ENCODE measurements at places on chromosomes 1 and 21.
A peak's percentile ranks its signal among the peaks of the same experiment; 100 is the strongest.

DNA sequence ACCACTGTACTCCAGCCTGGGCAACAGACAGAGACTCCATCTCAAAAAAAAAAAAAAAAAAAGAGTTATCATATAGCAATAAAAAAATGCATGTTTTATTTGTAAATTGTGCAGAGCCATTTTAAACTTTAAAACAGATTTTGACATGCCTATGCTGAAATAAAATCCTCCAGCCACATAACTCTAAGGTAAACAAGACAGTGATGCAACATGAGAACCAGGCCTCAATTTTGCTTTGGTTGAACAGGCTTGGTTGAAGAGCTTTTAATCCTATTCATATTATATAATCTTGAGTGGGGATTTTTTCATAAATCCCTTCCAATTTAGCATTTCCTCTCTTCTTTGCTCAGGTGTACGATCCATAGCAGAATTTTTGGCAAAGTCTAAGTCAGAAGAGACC, 26.1 kb downstream of the ARMH1 start:
- no peak for DNase-seq

DNA sequence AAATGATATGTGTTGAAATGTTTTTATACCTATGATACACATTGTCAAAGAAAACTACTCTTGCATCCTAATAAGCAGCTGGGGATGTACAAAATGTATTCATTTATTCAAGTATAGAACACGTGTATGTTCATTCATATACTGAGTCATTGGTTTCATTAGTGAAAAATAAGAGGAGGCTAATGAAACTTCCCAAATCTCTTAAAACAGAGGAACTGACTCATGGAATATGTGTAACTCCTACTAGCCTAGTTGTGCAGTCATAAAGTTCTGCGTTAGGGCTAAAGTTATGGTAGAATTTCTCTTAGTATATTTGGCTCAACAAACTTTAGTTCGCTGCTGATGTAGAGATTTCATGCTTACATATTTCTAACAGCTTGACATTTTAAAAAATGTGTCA, 441.6 kb downstream of the NCAM2 start:
- no peak for DNase-seq

GRCh38 chr21:44551340-44551961, at the start of gene KRTAP10-2:
Gene KRTAP10-2, minus strand, starts transcription at chr21:44551505. Its CDS starts 47 bp downstream, at chr21:44551458.
- DNase-seq, result no peak

DNA sequence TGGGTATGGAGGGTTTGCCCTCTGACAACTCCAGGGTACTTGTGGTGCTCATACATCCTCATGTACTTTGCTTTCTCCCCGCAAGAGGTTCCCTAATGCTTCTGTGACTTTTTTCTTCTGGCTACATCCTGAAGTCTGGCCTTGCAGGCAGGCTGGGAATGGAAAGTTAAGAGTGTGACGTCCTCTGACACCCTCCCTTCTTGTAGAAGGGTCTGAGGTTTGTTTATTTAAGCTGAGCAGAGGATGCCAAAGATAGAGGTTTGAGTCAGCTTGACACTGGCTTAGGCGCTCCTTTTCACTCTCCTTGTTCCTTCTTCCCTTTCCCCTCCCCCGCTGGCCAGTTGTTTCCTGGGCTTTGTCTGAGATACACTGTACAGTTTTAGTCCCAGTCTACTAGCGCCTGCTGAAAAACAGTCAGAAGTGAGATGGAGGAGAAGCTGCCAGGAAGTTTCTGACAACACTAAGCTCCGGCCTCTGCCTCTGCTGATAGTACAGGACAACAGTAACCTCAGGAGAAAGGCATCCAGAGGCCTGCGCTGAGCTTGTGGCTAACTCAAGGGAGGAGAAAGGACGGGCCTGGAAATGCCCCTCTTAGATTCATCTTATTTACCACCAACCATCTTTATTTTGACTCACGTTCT, at the start of gene MACF1:
TSS of gene MACF1 (plus strand) at position 255 of the 641 bp plus-strand sequence. CDS start at position 583, 328 bp downstream.
- DNase-seq, result peak; percentile 85

DNA sequence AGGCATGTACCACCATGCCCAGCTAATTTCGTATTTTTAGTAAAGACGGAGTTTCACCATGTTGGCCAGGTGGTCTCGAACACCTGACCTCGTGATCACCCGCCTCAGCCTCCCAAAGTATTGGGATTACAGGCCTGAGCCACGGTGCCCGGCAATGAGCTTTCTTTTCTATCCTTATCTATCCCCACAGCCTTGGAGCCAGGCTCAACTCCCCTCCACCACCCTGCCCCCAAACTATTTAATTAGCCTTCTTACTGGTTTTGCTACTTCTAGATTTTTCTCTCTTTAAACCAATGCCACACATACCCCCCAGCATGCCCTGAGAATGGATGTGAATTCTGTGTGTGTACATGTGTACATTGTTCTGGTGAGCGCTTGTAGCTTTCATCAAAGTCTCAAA, 5.7 kb upstream of the VANGL2 start:
- no peak for DNase-seq

- DNase-seq, result no peak
Observed at GRCh38 chr21:41966872-41967621, 13.2 kb upstream of the C2CD2 start.

DNA sequence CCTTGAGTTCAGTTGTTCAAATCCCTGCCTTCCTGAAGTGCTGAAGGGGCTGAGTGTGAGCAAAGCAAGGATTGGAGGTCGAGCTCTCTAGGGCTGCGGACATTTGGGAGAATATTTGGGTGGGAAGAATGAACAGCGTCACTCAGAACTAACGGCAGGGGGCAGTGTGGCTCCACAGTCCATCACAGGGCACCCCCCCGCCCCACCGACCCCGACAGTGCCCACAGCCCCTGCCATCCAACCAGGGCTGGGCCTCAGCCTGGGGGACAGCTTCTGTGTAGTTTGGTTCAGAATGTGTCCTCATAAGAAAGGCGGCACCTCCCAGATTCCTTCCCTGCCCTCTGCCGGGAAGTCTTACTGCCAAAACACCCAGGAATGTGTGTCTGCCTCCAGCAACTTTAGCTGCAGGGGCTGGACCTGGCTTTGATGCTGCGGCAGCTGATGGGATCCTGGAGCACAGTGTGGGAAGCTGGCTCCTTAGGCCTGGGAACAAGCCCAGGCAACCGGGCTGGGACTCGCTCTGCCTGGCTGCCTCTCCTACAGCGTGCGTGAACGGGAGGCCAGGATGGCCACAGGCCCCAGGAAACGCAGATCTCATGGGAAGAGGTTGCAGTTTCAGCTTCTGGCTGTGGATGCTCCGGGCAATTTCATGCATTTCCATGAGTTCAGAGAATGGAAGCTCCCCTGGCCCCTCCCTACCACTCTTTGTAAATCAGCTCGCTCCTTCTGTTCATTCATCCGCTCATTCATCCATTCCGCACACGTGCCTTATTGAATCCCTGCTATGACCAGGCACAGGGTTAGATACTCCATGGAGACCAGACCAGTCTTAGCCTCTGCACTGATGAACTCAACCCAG, 104.9 kb upstream of the TMPRSS2 start:
- peak; percentile 99 for DNase-seq

DNA sequence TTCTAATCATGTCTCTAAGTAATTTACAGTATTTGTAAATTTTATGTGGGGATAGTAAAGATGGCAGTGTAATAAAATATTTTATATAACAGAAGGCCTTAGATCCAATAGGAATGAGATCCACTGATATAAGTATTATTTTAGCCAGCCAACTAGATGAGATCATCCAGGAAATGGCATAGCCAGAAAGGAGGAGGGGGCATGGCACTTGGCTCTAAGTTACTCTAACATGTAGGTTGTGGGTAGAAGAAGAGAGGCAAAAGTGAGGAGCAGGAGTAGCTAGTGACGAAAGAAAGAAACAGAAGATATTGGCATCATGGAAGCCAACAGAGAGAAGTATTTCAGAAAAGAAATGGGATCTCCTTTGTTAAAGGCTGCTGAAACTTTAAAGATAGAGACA, 426.1 kb downstream of the PTPRC start:
- no peak for DNase-seq

GRCh38 chr1:204438628-204439027, 27.0 kb upstream of the PPP1R15B start:
- DNase-seq, result peak; percentile 97

DNA sequence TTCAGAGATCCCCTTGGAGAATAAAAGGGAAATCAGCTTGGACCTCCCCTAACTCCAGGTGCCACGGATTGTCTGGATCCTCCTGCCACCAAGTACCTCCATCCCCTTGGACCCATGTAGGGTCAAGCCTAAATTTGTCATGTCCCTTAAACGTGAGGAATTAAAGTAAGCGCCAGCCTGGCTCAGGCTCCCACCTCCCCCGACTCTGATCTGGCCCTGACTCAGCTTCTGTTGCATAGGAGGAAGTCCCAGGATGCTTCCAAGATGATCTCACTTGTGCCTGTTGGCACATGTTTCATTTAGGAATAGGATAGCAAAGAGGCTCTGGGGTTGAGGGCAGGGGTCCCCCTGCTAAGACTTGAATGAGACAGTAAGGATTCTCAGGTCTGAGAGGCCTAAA, 231.9 kb upstream of the JUN start:
- DNase-seq, result no peak

DNA sequence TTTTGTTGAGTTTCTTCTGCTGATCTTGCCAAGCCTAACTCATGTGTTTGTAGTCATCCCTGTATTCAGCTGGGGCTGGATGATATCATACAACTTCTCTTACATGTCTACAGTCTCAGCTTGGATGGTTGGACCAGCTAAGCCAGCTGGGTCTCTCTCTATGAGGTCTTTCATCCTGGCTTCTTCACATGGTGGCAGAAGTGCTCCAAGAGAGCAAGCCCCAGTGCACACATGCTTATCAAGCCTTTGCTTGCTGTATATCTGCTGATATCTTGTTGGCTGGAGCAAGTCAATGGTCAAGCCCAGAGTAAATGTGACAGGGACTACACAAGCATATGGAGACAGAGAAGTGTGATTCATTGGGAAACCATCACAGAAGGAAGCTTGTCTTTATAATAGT, 29.2 kb upstream of the SLC44A5 start:
- no peak for DNase-seq

- no peak for DNase-seq
Observed at GRCh38 chr1:162612606-162613400, 19.5 kb upstream of the DDR2 start.

- DNase-seq, result no peak
Observed at GRCh38 chr21:35077975-35078374, 28.9 kb upstream of the RUNX1 start.

DNA sequence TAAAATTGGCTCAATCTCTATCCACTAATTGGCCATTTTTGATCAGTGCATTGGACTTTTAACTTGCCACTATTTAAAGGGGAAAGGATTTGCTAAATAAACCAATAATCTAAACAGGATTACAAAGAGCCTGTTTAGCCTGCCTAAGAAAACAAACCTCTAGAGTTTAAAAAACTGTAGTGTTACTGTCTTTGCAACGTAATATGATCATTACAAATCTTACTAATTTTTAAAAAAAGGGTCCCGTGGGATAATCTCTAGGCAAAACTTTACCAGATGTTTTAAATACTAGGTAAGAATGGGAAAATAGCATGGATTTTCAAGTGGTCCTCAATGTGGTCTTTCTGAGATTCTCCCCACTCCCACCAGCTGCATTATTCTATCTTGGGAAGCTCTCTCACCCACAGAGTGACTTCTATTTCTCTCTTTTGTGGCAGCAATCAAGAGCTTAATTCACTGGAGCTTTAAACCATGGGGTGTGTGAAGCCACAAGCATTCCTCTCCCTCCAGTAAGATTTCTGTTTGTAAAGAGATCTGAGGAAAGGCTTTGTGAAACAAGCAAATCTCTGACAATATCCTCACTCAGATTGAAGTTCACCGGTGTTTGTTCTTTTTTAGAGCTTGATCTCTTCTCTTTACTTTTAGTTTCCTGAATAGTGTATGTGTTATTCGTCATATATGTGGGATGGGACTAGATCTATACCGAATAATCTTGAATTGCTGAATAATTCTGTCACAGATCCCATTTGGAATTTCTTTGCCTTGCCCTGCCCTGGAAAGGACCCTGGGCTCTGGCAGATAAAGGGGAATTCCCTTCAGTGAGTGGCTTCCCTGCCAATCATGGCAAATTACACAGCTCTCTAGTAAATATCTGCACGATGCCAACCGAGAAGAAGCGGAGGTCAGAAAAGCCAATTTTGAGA, 132.2 kb downstream of the TLR5 start:
- peak; percentile 37 for DNase-seq

DNA sequence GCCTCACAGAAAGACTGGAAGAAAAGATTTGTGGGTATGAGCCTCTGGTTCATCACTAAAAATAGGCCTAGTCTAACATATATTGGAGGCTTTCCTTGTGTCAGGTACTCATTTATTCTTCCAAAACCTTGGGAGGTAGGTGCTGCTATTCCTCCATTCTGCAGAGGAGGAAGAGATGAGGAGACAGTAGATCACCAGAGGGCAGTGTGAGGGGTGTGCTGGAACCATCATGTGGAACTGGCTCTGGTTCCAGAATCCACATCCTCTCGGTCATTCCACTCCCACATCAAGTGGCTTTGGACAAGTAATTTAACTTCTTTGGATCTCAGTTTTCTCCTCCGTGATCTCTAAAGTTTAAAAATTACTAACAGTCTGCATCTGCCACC, 7.4 kb upstream of the INKA2 start:
- DNase-seq, result no peak

- DNase-seq, result peak; percentile 60
Observed at GRCh38 chr1:112707221-112708001, 484 bp upstream of the RHOC start.

GRCh38 chr1:41476807-41477361, 7.6 kb downstream of the EDN2 start:
- DNase-seq, result no peak

DNA sequence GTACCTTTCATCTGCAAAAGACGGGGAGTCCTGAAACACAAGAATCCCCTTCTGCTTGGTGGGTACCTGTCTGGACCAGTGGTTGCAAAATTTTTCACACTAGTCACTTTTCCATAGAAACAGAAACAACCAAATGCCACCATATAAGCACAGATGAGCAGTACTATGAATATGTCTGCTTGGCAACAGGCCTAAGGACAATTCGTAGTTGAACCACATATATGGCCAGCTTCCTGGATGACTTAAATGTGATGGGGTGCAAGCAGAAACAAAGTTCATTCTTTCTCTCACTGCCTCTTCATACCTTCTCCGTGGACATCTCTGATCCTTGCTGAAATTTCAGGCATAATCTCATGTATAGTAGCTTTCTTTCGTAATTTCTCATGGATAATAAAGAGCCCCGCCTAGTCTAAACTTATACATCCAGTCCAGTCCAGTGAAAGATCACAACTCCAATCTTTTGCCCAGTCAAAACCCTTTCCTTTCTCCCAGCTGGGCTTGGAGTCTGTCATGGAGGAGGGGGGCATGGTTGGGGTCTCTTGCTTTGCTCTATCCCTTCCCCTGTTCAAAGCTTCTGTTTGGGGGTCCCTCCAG, 7.0 kb downstream of the FCAMR start:
- DNase-seq, result no peak

DNA sequence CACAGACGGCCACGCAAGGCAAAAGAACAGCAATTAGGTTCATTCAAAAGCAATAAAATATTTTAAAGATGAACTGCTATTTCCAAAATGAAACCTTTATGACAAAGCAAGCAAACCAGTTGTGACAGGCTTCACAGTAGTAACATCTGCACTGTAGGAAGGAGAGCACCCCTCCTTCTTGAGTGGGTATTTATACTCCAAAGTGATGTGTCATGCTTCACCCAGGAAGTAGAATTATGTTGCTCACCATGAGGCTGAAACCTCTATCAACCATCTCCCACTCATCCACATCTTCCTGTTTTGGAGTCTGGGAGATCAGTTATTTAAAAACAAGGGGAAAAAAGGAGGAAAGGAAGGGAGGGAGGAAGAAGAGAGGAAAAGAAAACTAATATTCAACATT, 885 bp downstream of the OR2T10 start:
- no peak for DNase-seq

GRCh38 chr21:34528131-34528561, 16.1 kb upstream of the KCNE1 start:
- DNase-seq, result no peak

Measured in astrocyte of the cerebellum (primary cell).